ENCODE measurements at places on chromosomes 11 and 22.

DNA sequence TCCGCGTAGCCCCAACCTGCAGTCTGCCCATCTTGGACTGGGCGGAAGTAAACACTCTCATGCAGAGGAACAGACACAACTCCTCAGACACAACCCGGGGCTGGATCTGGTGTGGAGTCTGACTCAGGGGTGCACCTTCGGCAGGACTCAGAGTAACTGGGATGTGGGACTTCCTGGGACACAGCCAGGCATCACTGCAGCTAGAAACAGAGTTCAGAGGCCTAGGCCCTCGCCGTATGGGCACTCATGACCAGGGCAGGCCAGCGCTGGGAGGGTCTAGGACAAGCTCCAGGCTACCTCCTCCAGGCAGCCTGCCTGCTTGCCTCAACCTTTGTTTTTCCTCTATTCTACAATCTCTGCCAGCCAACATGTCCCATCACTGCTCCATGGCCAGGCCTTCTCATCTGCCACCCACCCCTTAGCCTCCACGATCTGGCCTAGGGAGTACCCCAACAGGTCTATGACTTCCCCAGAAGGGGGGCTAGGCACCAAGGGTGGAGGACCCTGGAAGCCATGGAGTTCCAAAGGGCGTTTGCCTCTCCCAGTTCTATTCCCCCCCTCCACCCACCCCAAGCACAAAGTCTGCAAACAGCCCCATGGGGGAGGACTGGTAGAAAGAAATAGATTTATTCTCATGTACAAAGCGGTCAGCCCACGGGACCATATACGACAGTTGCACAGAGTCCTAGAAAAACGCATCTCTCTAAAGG, 98.5 kb downstream of the PDE2A start:
- no peak for DNase-seq

DNA sequence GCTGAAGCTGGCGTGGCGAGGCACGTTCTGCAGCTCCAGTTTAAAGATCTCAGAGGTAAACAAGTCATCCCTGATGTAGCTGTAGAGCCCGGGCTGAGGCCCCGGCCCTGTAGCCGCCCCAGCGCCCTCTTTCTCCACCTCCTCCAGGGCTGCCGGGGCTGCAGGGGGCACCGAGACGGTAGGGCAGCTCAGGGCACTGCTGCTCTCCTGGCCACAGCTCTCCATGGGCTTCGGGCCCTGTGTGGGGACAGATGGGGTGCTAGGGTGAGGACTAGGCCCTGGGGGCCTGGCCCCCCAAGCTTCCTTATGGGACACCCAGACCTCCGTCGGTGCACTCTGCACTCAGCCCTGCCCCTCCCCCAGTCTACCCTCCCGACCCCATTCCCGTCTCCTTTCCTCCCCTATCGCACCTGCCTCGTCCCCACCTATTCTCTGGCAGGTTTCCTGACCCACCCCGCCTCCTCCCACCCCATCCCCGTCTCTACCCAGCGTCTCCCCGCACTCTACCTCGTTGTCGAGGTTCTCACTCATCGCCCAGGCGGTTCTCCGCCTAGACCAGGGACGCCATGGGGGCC, 559 bp downstream of the RANBP1 start:
- DNase-seq: no peak

DNA sequence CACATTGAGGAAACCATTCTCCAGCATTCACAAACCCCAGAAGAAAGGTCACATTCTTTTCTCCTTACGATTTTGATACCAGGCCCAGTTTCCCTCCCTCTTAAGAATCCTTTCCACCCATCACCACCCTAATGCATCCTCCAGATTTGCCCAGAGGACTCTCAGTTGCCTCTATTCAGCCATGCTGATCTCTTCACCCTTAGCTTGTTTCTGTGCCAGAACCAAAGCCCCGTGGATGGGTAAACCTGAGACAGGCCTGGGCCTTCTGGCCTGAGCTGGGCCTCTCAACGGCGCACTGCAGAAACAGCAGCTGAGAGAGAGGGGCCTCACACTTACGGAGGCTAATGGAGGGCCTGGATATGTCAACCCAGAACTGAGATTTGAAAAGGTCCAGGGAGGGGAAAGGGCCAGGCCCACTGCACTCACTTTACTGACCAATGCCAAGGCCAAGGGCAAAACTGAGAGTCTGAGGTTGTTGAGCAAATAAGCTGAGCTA, 32.2 kb upstream of the OAF start:
- no peak for DNase-seq

GRCh38 chr11:36557991-36558390, 9.8 kb upstream of the RAG1 start:
- DNase-seq: no peak

- DNase-seq: no peak
Measured at GRCh38 chr11:92416971-92417725, 192.5 kb downstream of the FAT3 start.

- DNase-seq: no peak
Measured at GRCh38 chr22:43826142-43827002, 14.3 kb upstream of the EFCAB6 start.

GRCh38 chr11:46983598-46983997, 47.0 kb downstream of the CSTPP1 start:
- no peak for DNase-seq

- DNase-seq: no peak
Measured at GRCh38 chr11:71385091-71385490, 63.1 kb downstream of the DHCR7 start.

- DNase-seq: peak; percentile 10
Measured at GRCh38 chr11:58286249-58286648, 18.2 kb upstream of the OR10W1 start.
